ENCODE measurements at places on chromosomes 2 and 18.

GRCh38 chr18:70355620-70356385 lies 67.0 kb downstream of the SOCS6 start:
- no peak for DNase-seq

DNA sequence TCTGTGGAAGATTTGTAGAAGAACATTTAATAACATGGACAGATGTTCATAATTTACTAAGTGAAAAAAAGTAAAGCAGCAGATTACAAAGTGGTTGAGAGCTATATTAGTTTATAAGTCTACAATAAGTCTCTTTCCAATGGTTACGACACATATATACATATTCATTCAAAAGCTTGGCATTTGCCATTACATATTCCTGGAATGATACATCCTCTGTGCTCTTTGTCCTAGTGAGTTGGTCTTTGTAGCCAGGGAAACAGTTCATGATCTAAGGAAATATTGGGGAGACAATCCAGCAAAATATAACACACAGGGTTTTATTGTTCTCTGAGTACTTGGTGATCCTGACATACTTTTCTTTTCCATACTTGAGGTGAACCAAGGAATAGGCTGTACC lies 32.5 kb upstream of the SOS1 start:
- DNase-seq, result no peak

DNA sequence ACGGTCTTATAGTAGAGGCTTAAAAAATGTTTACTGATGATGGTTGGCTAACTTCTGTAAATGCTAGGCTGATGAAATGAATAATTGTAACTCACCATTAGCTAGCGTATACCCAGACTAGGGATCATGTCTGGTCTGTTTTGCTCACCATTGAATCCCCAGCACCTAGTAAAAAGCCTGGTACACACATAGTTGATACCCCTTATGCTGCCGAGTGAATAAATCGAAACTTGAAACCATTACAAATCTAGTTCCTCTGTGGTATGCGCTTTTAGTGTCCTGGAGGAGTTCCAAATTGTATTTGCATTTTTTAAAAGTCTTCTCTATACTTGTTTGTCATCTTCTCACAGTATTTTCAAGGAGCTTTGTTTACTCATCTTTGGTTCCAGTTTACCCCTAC lies 1.3 kb downstream of the TAF1B start:
- no peak for DNase-seq

GRCh38 chr2:226788881-226789490 lies 10.6 kb downstream of the IRS1 start:
- DNase-seq, result no peak

DNA sequence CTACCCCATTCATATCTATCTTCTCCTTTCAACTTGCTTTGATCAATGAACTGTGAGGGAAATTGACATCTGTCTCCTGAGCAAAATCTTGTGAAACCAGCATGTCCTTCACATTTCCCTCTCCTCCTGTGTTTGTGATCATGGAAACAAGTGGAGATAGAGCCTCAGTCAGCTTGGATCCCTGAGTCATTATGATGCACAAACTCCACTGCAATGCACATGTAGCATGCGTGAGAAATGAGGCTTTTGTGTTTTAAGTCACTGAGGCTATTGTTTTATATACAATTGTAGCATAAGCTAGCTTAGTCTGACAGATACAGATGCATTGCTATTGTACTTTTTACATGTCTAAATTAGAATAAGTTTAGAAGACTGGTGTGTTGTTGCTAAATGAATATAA lies 85.2 kb upstream of the HNMT start:
- DNase-seq, result no peak

DNA sequence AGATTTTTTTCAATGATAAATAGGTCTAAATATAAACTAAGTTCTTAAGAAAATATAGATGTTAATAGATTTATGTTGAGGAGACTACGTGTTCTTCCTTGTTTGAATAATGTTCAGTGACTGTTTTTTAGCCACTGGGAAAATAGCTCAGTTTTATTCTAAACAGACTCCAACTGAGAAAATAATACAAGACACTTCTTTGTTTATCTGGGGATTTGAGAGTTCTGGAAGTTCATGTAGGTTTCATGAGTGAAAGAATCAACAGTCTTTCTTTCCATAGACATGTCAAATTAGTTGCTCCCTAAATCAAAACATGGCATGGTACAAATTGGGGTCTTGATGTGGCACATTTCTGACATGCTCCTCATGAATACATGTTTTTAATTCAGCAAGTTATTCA lies 177.7 kb downstream of the MREG start:
- DNase-seq, result no peak

All from AG04450 (cell line).